ENCODE measurements at places on chromosomes 4 and X.

GRCh38 chr4:26267087-26267486 is 53.7 kb upstream of the RBPJ start:
- no peak for DNase-seq

DNA sequence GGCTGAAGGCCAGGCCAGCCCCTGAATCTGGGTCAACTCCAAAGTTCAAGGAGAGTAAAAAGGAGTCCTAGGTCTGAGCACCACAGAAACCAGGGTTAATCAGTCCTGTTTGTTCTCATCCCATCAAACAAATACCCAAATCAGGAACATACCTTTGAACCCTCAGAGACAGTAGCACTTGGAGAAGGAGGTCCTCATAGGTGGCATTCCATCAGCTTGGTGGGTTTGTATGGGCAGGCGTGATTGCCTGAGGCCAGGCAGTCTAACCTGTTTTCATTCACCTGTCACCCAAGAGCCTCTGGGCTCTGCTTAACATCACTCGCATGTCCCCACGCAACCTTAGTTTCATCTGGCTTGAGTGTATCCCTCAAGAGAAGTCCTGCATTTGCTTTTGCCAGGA is 17.5 kb upstream of the MBTPS2 start:
- DNase-seq = no peak

- no peak for DNase-seq
These were observed 1392.8 kb upstream of the TENM3 start for GRCh38 chr4:180850318-180850940.

- DNase-seq = no peak
These were observed 91.1 kb upstream of the ANKRD50 start for GRCh38 chr4:124803641-124804040.

DNA sequence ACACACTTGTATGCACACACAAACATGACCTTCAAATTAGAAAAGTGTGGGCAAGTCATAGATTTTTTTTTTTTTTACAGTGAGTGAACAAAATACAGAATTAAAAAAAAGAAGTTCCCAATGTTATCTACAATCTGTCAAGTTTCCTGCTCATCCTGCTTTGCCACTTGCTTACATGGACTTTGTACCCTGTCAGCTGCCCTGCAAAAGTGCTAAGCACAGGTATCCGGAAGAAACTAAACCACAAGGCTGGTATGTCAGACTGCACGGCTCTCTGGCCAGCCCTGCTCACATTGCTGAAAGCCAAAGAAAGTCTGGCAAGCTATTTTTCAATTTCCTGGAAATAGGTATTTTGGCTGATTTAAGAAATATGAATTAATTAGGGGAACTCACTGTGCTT is 38.9 kb upstream of the BCLAF3 start:
- peak; percentile 2 for DNase-seq

DNA sequence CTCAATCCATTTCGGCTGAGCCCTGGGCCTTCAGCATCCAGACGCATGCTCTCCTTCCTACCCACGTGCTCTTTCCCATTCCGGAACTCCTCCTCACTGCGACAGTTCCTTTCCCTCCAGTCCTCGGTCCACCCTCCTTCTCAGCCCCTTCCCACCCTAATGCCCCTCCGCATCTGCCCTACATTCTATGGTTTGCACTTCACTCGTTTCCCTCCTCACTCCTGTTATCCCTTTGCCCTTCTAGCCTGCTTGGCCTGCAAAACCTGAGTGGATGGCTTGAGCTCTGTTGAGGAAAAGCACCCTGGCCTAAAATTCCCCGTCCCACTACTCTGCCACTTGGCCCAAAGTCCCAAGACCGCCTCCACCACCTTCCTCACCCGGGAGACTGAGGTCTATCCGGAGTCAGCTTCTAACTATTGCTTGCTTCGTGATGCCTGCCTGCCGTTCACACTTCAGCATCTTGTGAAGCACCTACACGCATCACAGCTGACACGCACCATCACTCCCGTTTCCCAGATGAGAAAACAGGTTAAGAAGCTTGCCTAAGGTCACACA is 38.6 kb downstream of the MAP7D3 start:
- DNase-seq = no peak

- no peak for DNase-seq
These were observed 23.8 kb upstream of the ADH7 start for GRCh38 chr4:99458911-99459447.

DNA sequence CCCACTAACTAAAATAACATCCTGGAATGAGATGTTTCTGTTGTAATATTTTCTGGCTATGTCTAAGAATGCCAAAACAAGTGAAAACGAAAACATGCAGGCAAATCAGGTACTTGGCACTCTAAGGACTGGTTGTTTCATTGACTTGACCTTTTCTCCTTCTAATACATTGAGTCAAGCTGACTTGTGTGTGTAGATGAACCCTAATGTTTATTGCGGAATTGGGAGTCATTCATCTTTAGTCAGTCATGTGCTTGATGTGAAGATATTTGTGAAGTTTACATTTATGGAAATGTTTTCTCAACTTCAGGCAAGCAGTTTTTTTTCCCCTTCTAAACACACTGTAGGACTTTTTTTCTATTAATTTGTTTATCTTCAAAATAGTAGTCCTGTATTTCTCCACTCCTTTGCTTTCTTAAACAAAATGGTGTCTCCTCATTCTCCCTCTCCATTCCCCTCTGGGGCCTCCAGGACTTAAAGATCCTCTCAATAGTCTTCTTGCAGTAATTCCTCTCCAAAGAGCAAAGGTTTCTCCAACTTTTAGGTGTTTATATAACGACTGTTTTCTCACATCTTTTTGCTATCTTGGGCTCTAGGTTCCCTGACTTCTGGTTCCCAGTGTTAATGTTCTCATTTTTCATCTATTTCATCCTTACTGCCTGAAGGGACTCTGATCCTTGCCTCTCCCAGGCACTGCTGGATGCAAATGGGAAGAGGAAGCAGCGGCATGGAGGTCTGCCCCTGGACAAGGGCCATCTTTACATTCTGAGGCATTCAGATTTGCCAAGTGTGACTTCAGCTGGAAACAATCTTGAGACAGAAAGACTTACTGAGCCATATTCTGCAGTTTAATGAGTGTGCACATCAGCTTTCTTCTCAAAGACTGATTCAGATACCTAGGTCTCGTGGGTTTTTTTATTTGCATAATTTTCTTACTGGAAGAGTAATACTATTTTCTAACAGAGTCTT is 166.4 kb downstream of the ARHGAP6 start:
- DNase-seq = no peak

DNA sequence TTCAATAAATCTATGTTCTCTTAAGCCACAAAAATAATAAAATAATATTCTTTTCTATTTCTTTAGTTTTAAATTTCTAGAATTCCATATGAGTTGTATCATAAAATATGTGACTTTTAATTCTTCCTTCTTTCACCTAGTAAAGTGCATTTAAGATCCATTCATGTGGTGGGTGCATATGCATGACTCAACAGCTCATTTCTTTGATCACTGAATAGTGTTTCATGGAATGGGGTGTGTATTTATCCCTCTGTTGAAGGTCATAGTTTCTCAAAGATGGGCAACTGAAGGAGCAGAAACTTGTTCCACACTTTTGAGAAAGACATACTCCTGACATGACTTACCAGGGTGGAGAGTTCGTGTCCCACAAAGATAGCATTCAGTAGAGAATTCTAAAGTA is 1230.3 kb upstream of the AGA start:
- DNase-seq = no peak

- DNase-seq = no peak
These were observed 54.5 kb downstream of the ANXA5 start for GRCh38 chr4:121642292-121642691.

DNA sequence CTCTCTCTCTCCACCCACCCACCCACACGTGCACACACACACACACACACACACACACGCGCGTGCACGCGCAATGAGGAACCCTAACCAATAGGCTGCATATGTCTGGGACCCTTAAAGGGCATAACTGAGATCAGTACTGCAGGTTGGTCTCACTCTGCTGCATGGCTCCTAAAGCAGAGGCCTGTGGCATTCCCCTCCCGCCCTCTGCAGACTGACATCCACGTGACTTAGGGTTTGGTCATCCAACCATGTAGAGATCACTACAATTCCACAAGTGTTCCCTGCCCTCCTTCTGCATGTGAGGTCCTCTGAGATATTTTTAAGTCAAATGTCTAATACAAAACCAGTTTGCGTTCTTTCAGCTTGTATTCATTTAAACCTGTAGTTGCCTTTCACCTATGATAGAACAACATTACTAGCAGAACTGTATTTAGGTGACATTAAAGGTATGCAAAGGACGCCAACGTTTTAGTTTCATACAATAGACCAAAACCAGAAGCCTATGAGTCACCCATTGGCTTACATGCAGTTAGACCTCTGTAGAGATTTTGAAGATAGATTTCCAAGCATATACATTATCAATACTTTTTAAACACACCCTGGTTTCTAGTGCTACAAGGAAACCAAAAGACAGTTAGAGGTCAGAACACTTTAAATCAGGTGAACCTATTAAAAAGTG is 10.1 kb downstream of the XAGE5 start:
- no peak for DNase-seq

DNA sequence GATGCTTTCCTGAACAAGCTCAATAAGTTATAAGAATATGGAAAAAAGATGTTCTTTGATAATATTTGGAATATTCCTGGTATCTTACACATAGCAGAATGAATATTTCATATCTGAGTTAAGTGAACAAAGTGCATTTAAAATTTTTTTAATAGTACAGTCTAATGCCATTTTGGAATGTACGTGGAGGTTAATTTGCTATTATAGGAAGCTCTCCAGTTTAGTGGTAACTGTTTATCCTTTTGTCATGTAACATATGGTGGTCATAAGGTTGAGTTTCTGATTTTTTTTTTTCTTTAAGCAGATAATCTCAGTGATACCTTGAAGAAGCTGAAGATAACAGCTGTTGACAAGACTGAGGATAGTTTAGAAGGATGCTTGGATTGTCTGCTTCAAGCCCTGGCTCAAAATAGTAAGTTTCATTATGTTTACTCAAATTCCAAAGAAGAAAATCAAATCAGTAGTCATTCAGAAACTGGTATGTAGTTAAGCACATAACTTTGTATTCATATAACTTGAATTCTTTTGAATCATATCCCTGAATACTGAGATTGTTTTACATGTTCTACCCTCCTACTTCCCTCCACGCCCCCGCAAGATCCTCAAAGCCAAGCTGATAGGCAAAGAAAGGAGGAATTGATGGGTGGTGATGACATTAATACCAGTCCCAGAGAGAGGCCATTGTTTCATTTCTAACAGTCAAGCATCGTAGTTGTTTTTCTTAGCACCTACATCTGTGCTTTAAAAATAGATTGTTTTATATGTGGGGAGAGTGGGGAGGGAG is 32.1 kb downstream of the RAP1GDS1 start:
- DNase-seq = no peak

GRCh38 chr4:187175197-187175596 is 451.5 kb upstream of the FAT1 start:
- DNase-seq = no peak

GRCh38 chrX:132093239-132093860 is 34.5 kb downstream of the FRMD7 start:
- DNase-seq = no peak

- no peak for DNase-seq
These were observed 532.8 kb downstream of the KCNIP4 start for GRCh38 chr4:21415728-21416127.

DNA sequence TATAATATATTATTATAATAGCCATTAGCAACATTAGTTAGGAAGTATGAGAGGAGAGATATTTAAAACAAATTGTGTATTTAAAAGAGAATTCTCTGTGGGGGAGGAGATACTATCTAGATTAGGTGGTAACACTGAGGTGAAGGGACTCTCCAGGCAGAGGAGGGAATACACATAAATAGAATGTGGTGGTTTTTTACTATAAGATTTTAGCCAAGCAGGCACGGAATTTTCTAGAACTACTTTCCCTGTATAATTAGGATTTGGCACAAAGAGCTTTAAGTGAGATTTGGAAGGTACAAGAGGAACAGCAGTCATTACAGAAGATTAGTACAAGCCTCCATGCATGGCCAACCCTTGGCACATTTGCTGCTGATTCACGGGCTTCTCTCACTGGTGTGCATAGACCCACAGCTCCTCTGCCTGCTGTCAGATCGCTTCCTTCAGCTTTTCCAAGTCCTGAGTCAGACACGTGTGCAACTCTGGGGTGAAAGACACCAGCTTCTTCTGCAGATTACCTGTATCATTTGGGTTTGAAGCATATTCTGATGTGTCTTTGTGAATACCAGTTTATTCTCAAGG is 685.5 kb downstream of the KCTD8 start:
- peak; percentile 39 for DNase-seq

DNA sequence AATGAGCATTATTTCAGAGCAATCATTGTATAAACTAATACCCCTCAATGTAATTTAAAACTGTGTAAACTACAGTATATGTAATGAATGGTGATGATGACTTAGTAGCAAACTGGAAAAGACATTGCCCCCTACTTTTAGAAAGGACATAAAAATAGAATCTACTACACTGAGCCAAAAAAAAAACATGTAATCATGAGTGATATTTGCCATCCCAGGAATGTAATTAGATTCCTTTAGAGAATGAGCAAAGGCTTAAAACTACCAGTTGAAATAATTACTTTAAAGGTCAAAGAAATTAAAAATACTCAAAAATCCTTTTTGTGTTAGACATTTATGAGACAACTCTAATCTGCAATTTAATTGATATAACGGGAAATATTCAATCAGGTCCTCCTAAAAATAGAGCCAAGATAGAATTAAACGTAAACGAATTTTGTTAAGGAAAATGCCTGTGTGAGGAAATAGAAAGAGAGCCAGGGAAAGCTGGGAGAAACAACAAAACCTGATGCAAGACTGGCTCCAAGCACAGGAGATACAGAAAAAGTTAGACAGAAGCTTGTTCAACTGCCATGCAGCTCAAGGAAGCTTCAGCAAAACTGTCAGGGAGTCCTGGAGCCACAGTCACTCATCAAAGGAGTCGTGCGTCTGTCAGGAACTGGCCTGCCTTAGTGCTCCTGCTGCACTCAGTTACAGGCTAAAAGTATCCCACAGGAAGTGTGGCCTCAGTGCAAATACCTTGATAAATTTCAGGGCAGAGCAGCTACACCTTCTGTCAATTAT is 655.7 kb upstream of the INTU start:
- no peak for DNase-seq

All from GM12878 (cell line).